ENCODE measurements at places on chromosomes 6 and 20. TPM values are rescaled to one million over a fixed set of nuclear protein-coding genes. Genes with fewer than 3 reads are reported as not detected.

- peak; percentile 27 for DNase-seq
Observed at GRCh38 chr6:166411271-166411670, 28.5 kb upstream of the MPC1 start.

DNA sequence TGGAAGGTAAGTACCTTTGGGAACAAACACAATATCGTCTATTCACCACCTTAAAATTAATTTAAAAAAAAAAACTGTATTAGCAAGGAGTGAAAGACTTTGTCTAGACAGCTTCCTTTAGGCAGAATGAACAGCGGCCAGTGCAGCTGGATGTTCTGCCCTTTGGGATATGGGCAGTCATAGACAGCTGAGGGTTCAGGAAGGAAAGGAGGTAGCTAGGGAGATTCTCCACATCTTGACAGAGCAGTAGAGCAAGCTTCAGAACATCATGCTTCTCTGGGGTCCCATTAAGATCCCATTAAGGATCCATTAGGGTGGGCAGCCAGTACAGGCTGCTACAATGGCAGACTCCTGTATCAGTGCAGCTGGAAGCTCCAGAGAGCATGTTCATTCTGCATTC lies 46.5 kb upstream of the PLCB4 start:
- DNase-seq = no peak

- peak; percentile 60 for DNase-seq
Observed at GRCh38 chr6:26175428-26176181, 88.4 kb downstream of the HFE start.

- no peak for DNase-seq
Observed at GRCh38 chr6:167150941-167151549, 6.7 kb downstream of the GPR31 start.

GRCh38 chr6:81847866-81848265 lies 95.4 kb upstream of the TENT5A start:
- no peak for DNase-seq

- DNase-seq = no peak
Observed at GRCh38 chr6:7809346-7809745, 83.4 kb downstream of the BMP6 start.

GRCh38 chr20:62832212-62832922 lies 15.5 kb downstream of the COL9A3 start:
- peak; percentile 65 for DNase-seq

- DNase-seq = no peak
Observed at GRCh38 chr6:84249724-84250123, 22.3 kb upstream of the CEP162 start.

GRCh38 chr6:42147138-42147562 lies 4.7 kb upstream of the C6orf132 start:
- no peak for DNase-seq

GRCh38 chr6:156776470-156776839 lies 723 bp upstream of the ARID1B start:
- DNase-seq = peak; percentile 66

DNA sequence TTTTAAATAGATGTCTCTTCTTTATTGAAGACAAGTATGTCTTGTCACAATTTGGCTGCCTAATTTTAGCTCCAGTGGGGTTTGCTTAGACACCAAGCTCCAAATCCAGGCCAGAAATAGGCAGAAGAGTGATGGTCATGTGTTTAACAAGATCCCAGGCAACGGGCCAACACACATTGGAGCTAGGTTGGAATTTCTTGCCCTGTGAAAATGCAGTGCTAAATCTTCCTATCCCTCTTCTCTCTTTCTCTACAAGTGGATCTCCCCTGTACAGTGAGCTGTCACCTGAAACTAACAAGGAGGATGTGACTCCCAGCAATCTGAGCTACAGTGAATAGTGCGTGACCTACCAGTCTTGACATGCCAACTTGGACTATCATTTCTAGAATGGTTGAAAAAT lies 65.3 kb upstream of the VGLL2 start:
- DNase-seq = no peak

DNA sequence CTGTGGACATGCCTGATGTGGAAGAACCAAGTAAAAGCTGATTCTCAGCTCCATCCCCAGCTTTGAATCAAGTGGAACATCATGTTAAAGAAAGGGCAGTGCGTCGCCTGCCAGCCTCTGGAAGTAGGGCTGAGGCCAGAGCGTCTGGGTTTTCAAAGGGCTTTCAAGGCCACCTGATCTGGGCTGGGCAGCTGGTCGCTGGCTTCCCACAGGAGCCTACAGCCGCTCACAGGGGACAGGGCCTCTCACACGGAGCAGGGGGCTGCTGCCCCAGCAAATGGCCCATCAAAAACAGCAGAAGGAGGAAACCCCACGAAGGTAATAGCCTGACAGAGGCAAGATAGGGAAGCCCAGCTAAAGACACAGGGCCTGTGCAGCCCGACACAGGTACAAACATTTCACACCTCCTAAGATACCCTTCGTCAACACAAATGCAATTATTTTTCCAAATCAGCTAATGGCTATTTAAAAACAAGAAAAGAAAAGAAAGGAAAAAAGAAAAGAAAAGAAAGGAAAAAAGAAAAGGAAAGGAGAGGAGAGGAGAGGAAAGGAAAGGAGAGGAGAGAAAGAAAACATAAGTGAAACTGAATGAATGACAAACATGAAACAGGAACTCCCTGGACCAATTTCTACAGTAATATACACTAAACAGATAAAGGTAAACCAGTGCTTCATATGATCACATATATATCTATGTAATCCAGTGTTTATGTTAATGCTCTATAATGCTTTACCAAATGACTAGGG lies 24.8 kb downstream of the RRBP1 start:
- DNase-seq = no peak

DNA sequence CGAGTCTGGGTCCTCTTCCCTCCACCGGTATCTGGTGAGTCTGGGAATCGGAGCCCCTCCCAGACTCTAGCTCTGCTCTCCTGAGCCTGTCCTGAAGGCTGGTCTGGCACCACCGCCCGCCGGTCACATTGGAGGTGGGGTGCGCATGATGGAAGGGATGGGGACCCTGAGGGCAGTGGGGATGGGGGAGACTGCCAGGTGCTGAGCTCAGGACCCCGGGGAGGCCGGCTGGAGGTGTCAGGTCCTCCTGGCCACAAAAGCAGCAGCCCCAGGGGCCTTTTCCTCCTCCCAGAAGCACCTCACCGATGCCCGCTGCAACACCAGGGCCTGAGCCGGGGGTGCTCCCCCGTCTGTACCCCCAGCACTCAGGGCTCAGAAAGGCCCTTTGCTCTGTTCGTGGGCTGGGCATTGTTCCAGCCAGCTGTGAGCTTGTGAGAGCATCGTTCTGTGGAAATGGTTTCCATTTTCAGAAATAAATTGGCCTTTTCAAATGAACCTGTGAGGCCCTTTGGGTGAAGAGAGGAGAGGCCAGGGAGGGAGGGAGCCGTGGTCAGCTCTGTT lies 2.5 kb upstream of the NPBWR2 start:
- DNase-seq = no peak

GRCh38 chr6:33280539-33280938 lies 3.6 kb downstream of the B3GALT4 start:
- DNase-seq = no peak

GRCh38 chr6:78594668-78595066 lies 272.7 kb upstream of the IRAK1BP1 start:
- no peak for DNase-seq

- no peak for DNase-seq
Observed at GRCh38 chr6:25423358-25423757, 144.2 kb downstream of the CARMIL1 start.

DNA sequence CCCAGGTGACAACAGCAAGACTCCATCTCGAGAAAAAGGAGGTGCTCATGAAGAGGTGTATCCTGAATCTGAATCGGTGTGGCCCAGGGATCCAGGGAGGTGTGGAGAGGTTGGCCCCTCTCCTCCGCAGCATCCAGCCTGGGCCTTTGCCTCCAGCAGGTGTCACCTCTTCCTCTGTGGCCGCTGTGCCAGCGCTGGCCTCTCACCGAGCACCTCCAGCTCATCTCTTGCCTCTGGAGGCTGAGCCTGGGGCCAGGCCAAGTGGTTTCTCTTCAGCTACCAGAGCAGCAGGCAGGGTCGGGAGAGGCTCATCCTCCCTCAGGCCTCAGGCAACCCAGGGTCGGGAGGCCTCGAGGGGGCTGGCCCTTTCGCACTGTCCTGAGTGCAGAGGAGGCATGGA lies 1.2 kb upstream of the COL20A1 start:
- DNase-seq = no peak

Gene PLAGL2
- 20.1 TPM for total RNA-seq

Gene CFAP61
- not detected for total RNA-seq

Gene LGSN
- total RNA-seq = not detected

Gene UTRN
- total RNA-seq = 10.4 TPM

Gene PLCG1
- 67.0 TPM for total RNA-seq

Gene ASIP
- total RNA-seq = not detected

Gene SCP2D1
- total RNA-seq = not detected

Gene EPHA7
- not detected for total RNA-seq

Gene ULBP3
- 0.38 TPM for total RNA-seq

All from K562 (cell line).